Natural killer cell (primary cell): ENCODE measurements at places on chromosomes 12 and 14. TPM values are rescaled to one million over a fixed set of nuclear protein-coding genes. Genes with fewer than 3 reads are reported as not detected.

GRCh38 chr12:119153477-119154434 lies 25.0 kb upstream of the HSPB8 start:
- no peak for DNase-seq

Gene KRT85
- not detected for total RNA-seq

DNA sequence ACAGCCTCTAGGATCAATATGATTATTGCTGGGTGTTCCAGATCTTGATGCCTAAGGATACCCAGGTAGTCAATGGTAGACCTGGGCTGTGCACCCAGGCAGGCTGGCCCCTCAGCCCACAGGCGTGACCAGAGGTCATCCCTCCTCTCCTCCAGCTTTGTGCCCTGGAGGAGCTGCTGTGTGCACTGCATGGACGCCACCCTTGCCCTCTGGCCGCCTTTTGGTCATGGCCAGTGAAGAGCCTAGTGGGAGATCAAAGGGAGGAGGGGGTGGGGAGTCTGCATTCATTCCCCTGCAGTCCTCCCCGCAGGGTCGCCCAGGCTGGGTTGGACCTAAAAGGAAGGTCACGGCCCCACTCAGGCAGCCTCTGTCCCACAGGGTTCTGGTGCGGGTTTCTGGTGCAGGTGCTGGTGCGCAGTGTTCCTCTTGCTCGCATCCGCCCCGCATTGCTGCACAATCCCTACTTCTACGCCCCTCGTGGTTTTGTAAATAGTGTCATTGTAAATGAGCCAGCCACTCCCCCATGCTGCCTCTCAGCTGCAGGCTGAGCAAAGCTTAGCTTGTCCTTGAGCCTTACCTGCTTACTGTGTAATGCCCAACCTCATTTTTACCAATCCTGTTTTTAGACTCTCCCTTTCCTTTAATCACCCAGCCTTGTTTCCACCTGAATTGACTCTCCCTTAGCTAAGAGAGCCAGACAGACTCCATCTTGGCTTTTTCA lies 55.3 kb downstream of the PSMA6 start:
- no peak for DNase-seq

- no peak for DNase-seq
Measured at GRCh38 chr12:131067981-131068851, 114.5 kb downstream of the ADGRD1 start.

Gene PMCH
- total RNA-seq, result not detected

DNA sequence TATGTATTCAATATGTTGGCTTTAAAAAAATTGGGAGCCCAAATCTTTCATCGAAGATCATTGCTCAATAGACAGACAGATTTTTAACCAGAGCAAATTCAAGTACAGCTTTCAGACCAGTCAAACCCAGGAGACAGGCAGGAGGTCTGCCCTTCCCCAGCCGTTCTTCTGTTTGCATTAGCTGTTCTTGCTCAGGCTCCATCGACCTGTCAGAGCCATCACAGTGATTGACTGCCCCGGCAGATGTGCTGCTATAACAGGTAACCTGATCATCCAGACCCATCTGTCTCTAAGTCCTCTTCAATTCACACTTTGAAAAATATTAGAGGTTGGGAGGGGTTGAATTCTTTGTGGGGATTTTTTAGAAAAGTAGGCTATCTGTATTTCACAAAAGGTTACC lies 453.5 kb downstream of the FOXG1 start:
- DNase-seq, result no peak

GRCh38 chr14:74463697-74464096 lies 29.4 kb downstream of the NPC2 start:
- DNase-seq, result no peak

Gene MTA1
- 112 TPM for total RNA-seq

Gene CRIP2
- 4.6 TPM for total RNA-seq

DNA sequence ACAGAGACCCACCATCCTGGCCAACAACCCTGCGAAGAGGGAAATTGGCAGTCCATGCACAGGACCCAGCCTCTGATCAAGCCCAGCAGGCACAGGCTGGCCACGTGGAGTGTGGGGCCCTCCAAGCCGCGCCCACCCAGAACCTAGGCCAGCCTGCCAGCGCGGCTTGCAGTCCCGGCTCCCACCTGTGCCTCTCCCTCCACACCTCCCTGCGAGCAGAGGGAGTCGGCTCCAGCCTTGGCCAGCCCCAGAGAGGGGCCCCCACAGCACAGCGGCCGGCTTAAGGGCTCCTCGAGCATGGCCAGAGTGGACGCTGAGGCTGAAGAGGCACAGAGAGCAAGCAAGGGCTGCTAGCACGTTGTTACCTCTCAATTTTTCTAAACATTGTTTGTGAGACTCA lies 373.4 kb downstream of the NELL2 start:
- DNase-seq, result no peak

DNA sequence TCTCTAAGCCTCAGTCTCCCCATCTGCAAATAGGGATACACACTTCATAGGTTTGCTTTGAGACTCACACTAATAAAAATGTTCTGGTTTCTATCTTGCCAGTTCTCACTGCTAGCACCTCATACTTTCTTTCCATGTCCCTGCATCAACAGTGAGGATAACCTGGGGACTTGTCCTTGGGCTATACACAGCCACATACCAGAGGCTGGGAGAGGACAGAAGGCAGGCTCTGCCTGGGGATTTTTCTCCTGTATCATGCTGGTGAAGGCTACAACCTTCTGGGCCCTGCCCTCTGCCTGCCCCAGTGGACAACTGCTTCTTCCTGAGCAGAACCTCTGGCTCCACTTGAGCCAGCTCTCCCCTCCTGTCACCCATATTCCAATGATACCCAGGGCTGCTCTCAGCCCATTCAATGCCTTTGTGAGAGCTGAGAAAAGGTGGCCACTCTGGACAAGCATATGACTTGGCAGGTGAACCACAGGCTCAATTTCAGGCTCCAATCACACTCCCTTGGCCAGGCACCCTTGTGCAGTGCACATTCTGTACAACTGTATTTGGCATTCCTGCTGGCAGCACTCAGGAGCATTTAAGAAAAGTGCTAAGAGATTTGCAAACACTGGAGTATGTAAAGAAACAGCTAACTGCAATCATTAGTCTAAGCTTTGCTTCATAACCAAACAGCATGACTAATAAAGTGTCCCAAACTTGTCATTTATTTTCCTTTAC lies 135.8 kb upstream of the VRK1 start:
- no peak for DNase-seq

Gene CCDC184
- total RNA-seq, result 4.2 TPM

Gene PTCSC3
- not detected for total RNA-seq

GRCh38 chr12:87074781-87075180 lies 818.6 kb upstream of the MGAT4C start:
- DNase-seq, result no peak
